HAP-1 (cell line): ENCODE measurements at places on chromosomes 7 and 10.

DNA sequence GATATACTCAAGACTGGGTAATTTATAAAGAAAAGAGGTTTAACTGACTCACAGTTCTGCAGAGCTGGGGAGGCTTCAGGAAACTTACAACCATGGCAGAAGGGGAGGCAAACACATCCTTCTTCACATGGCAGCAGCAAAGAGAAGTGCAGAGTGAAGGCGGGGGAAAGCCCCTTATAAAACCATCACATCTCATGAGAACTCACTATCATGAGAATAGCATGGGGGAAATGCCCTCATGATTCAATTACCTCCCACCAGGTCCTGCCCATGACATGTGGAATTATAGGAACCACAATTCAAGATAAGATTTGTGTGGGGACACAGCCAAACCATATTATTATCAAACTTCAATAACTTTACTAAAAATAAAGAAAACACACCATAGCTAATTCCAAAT, 30.4 kb upstream of the JAZF1 start:
- DNase-seq, result no peak

GRCh38 chr7:45714521-45714820, 140.3 kb downstream of the ADCY1 start:
- no peak for DNase-seq

GRCh38 chr7:39971924-39972323, 21.9 kb downstream of the CDK13 start:
- DNase-seq, result no peak

GRCh38 chr10:77117501-77117900, 520.1 kb downstream of the KCNMA1 start:
- no peak for DNase-seq

DNA sequence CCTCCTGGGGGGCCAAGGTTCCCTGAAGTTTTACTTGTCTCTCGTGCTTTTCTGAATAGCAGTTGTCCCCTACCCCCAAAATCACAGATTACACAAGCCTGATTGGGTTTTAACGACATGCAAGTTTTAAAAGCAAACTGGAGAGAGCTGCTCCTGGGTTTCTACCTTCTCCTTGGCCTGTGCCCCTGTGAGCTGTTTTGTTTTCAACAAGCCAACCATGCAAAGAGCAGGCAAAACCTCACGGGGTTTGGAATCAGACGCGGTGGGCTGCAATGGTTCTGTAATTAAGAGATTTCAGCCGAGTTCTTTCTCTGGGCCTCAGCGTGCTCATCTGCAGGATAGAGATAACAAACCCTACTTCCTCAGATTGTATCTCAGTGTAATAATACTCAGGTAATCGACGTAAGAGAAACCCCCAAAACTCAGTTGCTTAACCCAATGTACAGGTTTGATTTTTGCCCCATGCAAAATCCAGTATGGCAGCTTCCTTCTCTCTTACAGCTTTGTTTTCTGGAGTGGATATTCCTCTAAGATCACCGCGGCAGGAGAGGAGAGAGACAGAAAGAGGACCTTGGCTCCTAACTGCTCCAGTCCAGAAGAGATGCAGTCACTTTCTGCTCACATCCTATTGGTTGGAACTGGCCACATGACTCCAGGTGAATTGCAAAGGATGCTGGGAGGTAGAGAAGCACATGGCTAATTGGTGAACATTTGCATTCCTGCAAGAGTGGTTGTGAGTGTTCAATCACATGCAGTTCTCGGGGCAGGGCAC, 42.0 kb downstream of the MYL10 start:
- no peak for DNase-seq

DNA sequence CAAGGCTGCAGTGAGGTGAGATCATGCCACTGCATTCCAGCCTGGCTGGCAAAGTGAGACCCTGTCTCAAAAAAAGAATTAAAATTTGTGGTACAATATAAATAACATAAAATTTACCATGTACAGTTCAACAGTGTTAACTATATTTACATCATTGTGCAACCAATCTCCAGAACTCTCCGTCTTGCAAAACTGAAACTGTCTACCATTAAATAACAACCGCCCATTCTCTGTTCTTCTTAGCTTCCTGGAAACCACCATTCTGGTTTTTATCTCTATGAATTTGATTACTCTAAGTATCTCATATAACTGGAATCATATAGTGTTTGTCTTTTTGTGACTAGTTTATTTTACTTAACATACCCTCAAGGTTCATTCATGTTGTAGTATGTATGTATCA, 167.6 kb downstream of the AUTS2 start:
- no peak for DNase-seq

GRCh38 chr10:43322769-43323168, 48.7 kb upstream of the FXYD4 start:
- DNase-seq, result peak; percentile 24

DNA sequence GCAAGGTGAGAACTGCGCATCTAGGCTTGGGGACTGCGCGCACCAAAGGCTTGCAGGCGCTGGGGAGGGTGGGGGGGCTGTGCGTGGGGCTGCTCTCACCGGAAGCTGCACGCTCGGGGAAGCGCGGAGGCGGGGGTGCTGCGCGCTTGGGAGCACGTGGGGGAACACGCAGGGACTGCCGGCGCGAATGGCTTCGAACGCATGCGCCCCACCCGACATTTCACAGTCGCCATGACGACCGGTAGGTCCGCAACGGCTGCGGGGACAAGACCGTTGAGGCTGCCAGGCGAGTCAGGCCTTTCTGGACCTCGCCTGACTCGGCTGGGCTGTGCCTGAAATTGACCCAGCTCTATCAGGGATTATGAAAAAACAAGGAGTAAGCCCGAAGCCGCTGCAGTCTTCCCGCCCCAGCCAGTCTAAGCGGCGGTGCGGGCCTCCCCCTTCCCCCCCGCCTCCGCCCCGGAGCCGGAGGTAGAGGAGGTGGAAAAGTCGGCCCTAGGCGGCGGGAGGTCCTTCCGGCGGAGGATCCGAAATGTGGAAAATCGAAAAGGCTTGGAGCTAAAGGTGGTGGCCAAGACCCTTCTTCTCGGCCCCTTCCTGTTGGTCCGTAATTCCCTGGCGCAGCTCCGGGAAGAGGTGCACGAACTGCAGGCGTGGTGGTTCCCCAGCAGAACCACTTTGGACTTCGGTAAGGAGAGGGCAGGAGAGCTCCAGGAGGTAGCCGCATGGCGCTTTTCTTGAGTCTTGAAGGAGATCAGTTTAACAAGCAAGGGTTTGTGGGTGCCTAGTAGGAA, 34.9 kb upstream of the STEAP1 start:
- no peak for DNase-seq

DNA sequence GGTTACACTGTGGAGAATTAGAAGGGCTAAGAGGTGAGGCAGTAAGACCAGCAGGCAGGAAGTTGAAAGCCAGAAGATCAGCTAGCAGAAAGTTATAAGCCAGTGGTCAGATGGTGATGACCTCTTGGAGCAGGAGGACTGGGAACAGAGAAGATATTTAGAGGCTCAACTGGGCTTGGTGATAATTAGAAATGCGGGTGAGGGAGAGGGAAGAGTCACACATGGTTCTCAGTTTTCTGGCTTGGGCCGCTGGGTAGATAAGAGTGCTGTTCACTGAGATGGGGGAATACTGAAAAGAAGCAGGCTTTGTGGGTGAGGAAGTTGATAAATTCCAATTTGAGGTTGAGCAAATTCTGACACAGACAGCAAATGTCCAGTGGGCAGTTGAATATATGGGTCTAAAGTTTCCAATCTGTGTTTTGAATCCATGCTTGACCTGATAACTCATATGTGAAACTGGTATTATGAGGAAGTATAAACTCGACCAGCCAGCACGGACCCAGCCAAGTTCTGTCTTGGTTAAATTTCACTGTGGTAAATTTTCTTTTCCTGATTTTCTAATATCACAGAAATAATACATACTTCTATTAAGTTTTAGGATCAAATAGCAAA, 22.7 kb downstream of the LSMEM1 start:
- DNase-seq, result no peak

DNA sequence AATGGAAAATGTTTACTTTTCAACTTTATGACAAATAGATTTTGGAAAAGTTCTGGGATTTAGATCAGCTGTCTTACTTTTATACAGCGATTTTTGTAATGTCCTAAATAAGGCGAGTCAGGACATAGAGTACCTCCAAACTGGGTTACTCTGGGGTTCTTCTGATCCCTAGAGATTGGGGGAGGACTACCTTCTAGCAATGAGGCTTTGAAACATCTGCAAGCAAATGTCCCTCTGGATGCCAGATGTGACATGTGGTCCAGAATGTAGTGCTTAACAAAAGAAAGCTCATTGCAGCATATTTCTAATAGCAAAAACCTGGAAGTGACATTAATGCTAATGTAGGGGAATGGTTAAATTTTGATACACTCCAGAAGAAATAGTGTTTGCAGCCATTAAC, 36.1 kb downstream of the ABRAXAS2 start:
- no peak for DNase-seq

DNA sequence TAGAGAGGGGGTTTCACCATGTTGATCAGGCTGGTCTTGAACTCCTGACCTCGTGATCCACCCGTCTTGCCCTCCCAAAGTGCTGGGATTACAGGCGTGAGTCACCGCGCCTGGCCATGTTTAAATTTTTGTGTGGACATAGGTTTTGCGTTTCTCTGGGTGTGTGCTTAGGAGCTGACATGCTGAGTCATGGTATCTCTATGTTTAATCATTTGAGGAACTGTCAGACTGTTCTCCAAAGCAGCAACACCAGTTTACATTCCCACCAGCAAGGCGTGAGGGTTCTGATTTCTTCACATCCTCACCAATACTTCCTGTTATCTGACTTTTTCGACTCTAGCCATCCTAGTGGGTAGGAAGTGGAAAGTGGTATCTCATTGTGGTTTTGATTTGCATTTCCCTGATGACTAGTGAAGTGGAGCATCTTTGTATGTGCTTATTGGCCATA, 153.7 kb downstream of the DNAJB6 start:
- DNase-seq, result no peak

DNA sequence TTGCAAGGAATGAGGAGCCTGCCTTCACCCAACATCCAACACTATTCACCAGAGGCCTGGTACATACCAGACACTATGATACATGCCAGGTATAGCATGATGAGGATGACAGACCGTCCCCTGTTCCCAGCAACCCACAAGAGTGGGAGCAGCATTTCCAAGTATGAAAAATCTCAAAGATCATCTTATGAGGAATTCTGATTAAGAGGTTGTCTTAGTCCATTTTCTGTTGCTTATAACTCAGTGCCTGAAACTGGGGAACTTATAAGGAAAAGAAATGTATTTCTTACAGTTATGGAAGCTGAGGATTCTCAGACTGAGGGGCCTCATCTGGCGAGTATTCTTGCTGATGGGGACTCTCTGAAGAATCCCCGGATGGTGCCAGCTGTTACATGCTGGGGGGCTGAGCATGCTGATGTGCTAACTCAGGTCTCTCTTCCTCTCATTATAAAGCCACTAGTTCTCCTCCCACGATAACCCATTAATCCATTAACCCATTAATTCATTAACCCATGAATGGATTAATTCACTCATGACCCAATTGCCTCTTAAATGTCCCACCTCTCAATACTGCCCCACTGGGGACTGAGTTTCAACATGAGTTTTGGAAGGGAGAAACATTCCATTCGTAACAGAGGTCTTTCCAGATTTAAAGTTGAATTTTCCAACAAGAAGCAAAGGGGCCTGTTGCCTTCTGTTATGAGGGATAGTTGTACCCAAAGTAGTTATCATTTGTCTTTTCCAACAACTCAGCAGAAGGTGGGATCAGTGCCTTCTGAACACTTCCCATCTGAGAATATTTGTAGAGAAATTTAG, 173.9 kb downstream of the HERPUD2 start:
- no peak for DNase-seq

DNA sequence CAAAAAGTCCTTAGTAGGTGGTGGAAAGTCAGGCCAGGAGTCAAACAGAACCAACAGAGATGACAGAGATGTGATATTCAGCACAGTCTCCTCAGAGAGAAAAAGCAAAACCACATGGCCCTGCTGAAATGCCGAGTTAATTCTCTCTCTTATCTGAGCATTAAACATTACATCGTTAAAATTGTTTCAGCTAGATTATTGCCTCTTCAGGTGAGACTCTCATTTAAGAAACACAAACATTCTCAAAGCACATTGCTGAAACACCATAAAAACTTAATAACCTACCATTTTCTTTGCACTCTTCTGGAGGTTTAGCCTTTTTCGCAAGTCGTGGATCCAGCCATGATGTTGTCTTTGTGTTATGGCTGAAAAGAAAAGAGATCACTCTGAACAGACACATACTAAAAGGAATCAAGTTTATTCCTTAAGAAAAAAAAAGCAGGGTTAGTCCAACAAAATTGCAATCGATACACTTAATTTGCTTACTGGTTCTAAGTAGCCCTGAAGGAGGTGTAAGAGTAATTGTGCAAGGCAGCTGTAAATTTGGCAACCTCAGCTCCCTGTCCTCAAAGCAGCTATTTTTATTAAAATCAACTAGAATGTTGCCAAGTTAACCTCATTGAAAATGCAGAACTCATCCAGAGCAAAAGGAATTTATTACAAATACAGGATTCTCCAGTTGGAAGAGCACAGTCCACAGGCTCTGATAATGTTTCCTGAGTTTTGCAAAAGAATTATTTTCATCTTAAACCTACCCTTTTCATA, 691.1 kb downstream of the PHTF2 start:
- peak; percentile 28 for DNase-seq

DNA sequence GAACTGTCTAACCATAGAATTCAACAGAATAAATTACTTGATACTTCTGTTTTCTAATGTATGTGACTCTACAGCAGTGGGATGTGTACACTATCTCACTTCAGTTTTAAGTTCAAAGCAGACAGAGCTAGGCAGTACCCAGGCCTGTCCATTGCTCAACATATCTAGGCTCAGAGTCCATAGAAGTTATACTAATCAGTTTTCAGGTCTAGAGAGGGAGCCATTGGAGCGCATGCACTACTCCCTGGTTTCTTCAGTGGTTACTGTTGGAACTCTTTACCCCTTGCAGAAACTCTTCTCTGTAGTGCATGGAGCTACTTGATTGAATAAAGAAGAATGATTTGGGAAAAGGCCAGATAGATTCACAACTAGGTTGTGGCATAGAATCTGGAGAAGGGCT, 4.4 kb downstream of the CD36 start:
- no peak for DNase-seq

DNA sequence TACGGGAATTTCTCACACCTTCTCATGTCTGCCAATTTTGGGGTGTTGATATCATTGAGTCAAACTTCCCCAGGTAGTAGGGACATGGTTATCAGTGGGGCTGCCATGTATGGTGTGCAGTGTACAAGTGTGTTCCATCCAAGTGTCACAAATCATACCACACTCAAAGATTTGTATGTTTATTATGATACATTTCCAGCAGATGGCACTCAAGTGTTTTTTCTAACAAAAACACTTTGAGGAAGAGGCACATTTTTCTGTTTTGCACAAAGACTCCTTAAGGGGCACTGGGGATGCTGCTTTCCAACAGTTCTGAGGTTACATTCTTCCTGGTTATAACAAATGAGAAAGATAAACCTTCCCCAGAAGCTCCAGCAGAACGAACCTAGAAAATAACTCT, 414.5 kb downstream of the REEP3 start:
- no peak for DNase-seq

GRCh38 chr10:70683601-70683934, 11.3 kb downstream of the ADAMTS14 start:
- no peak for DNase-seq
